Fibroblast of skin of scalp (primary cell): ENCODE measurements at places on chromosomes 3 and 15.
A peak's percentile ranks its signal among the peaks of the same experiment; 100 is the strongest.

DNA sequence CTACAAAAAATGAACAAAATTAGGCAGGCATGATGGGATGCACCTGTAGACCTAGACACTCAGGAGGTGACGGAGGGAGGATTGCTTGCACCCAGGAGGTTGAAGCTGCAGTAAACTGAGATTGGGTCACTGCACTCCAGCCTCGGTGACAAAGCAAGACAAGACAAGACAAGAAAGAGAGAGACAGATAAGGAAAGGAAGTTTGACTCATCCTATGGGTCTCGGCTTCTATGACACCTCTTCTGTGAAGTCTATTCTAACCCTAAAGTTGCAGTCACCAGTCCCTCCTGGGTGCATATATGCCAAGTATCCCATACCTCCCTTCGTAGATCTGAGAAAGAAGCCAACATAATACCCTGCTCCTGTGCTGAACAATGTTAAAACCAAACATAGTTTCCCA, 7.9 kb upstream of the ZMAT3 start:
- no peak for DNase-seq

DNA sequence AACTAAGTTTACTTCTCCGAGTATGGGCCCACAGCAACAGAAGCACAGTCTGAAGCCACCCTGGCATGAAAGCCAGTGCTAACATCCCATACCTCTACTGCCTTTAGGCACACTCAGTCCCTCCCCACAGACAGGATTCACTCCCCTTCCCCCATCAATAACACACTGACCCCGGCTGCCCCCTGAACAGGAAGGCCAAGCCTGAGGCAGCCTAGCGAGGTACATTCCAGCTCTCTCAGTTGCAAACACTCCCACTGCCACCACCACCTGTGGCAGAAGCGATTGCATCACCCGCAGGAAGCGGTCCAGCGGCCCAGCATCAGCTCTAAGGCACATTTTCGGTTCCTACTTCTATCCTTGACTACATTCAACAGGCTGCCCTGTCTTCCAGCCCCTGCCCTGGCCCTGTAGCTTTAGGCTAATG, 7.0 kb upstream of the BMF start:
- DNase-seq, result no peak

GRCh38 chr3:21920421-21920861, 169.4 kb upstream of the ZNF385D start:
- peak; percentile 92 for DNase-seq

GRCh38 chr15:39084674-39085530, 496.0 kb upstream of the THBS1 start:
- peak; percentile 44 for DNase-seq

DNA sequence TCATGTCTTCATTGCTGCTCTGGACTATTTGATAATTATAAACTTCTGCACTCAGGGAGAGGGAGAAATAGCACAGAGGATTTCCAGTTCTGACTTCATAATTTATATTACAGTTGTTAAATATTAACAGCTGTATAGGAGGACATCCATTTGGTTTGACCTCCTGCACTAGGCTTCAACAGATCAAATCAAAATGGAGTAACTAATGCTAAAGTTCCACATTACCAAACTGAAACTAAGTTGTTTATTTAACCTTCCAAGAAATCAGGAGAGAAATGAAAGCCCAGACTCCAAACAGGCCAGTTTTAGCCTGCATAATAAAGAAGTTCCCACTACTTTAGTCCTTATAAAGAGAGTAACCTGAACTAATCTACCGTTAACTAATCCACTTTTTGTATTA, 4.6 kb downstream of the PLSCR2 start:
- DNase-seq, result no peak

GRCh38 chr3:4995500-4996053, 16.3 kb downstream of the BHLHE40 start:
- peak; percentile 37 for DNase-seq

DNA sequence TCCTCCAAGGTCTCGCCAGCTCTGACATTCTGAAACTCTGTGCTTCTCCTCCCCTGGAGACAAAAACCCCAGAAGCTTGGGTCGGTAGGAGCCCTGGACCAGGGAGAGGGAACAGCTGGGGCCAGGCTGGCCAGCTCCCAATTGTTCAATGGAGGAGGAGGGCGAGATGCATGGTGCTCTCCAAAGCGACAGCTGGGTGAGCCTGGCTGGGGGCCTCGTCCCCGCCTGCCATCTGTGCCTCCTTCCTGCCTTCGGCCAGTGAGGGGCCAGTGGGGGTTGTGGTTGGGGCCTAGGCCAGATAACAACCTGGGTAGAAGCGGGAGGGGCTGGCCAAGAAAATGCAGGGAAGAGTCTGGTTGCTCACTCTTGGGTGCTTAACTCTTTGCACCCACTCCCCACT, 79.4 kb downstream of the CORO2B start:
- no peak for DNase-seq

DNA sequence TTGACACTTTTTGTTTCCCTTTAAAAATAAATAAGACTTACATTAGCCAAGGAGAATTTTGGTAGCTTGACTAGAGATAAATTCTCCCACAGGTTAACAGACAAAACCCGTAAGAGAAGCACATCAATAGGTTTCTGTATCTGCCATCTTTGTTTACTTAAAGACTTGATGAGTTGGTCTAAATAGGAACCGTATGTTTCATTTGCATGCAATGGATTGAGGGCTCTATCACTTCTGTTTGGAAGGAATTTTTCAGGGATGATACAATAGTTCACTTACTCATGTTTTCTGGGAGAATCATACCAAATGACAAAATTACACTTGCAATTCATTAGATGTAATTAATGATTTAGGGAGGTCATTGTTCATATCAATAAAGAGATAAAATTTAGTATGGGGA, 631.5 kb upstream of the NR2F2 start:
- DNase-seq, result peak; percentile 9

DNA sequence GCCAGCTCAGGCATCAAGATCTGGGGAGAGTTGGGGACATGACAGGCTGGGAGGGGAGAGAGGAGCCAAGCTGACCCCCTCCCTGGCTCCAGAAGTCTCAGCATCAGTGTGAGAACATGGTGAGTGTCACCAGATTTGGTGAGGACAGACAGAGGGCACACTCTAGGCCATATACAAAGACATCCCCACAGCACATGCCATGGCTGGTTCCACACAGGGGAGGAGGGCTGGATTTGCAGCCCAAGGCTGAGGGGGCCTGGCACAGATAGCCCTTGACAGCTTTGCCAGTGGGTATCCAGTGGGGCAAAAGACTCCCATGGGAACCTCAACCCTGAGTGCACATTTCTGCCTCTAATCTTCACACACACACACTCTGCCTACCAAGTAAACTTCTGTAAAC, 10.1 kb upstream of the ANKRD63 start:
- no peak for DNase-seq

DNA sequence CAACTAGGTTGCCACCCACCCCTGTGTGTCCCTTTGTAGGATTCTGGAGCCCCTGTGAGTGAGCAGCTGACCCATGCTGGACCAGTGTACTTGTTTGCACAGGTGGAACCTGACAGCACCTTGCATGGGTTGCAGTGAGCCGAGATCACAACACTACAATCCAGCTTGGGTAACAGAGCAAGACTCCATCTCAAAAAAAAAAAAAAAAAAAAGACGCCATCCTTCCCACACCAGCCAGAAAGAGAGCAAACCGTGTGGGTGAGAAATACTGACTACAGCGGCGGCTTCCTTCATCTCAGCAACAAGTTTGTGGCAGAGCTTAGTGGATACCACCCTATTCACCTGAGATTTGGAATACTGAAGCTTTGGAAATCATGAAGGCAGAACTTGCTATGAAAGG, 746 bp upstream of the CD80 start:
- DNase-seq, result no peak

DNA sequence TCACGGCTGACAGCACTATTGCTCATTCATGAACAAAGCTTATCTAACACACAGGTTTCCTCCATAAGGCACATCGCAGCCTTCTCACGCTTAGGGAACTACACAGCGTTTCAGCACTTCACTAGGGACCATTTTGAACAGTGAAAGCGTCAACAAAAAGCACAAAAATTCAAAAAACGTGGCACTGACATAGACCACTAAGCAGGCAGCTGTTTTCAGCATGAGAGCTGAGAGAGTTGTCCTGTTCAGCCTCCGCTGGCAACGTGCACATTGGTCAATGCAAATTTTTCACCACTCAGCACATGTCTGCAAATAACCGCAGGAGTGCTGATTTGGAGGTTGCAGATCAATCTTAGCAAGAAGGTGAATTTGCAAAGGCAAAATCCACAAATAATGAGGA, 109.2 kb downstream of the LRRK1 start:
- DNase-seq, result no peak

- no peak for DNase-seq
Measured at GRCh38 chr3:98136631-98137030, 6.1 kb downstream of the OR5H1 start.

DNA sequence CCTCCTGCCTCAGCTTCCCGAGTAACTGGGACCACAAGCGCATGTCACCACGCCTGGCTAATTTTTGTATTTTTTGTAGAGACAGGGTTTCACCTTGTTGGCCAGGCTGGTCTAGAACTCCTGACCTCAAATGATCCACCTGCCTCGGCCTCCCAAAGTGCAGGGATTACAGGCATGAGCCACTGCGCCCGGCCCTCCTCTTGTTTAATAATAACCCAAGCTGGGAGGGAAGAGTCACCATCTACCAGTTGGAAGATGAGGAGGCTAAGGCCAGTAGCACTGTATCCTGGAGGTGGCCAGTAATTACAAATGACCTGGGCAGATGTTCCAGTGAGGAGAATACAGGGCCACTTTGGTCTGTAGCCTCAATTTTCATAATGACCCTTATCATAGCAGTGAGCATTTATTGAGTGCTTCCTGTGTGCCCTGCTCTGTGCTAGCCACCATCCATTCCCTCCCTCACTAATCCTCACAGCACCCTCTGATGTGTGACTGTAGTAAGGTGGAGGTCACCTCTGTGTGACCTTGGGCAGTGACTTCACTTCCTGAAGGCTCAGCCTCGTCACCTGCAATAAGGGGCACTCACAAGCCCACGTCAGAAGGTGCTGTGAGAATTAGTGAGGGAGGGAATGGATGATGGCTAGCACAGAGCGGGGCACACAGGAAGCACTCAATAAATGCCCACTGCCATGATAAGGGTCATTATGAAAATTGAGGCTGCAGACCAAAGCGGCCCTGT, 64.2 kb downstream of the ABTB1 start:
- no peak for DNase-seq

DNA sequence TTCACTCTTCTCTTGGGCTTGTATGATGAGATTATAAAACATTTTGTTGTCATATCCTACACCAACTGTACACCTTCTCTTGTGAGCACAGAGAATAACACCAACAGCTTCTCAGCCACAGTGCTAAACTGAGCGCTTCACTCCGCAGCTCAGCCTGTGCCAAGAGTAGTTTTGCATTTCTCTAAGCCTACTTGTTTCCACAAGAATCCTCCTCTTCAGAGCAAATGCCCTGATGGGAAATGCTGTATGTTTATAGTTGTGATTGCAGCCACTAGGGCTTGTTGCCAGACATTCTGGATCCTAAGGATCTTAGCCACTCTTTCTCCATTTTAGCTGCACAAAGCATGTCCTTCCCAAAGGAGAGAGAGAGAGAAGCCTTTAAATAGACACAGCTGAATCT, 138.8 kb upstream of the PLXND1 start:
- DNase-seq, result peak; percentile 52

DNA sequence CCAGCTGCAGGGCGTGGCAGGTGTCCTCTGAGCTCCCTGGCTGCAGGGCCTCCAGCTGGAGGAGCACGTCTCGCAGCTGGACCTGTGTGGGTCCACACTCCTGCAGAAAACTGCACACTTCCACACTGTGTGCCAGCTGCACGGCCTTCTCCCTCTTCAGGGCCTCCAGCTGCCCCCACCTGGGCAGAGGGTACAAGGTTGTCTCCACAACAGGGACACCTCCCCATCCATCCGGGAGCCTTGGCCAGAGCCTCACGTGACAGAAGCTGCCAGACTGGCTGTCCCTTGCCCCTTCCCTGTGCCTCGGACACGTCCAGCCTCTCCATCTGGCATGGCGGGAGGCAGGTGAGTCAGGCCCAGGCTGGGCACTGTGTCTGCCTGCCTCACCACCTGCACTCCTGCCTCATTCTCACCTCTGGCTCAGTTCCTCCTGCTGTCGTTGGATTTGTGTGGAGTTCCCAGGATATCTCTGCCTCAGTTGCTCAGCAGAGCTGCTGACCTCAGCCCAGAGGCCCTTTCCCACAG, 14.5 kb downstream of the SPTBN5 start:
- DNase-seq, result no peak

- DNase-seq, result peak; percentile 44
Measured at GRCh38 chr15:81336568-81336967, 12.6 kb upstream of the STARD5 start.

DNA sequence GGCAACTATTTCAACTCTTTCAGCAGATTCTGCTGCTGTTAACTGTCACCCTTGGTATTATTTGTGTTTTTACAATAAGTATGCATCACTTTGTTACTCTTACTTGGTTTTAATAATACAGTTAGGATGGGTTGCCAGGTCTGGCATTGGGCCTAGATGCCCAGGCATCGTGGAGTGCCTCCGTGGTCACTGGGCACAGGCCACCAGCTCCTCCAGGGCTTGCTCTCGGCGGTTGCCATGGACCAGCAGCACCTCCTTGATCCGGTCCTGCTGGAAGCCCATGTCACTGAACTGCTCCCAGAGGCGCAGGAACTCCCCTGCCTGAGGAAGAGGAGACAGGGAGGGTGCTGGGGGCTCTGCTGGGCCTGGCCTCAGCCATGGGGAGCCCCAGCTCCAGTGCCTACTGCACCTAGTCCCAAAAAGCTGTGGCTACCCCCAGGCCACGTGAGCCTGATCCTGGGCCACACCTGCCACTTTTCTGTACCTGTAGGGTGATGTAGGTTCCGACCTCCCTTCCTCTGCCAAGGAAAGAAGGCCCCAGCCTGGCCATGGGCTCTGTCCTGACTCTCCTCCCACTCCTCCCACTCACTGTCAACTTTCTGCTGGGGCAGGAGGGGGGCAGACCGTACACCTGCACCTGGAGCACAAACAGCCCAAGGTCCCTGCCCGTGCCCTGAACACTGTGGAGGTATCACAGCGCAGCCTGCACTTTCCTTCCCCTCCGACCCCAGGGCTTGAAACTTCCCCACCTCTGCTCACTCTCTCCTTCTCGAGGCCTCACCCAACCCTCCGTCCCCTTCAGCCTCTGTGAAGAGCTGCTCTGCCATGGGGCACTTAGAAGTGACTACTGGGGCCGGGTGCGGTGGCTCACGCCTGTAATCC, 16.6 kb downstream of the KBTBD13 start:
- no peak for DNase-seq

DNA sequence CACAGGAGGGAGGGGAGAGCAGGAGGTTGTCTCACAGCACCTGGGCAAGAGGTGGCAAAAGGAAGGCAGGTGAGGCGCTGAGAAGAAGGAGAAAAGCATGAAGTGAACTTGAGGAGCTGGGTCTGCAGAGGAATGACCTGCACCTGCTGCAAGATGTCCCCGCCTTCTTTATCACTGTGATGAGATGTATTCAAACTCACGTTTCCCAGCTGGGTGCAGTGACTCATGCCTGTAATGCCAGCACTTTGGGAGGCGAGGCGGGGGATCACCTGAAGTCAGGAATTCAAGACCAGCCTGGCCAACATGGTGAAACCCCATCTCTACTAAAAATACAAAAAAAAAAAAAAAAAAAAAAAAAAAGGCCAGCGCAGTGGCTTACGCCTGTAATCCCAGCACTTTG, 22.2 kb upstream of the ZNF710 start:
- no peak for DNase-seq

- no peak for DNase-seq
Measured at GRCh38 chr15:74133694-74134386, 3.5 kb downstream of the ISLR2 start.

- no peak for DNase-seq
Measured at GRCh38 chr3:107781253-107781652, 258.5 kb downstream of the BBX start.

- no peak for DNase-seq
Measured at GRCh38 chr3:195394700-195395099, 48.1 kb downstream of the ACAP2 start.
